ENCODE measurements at places on chromosomes 4 and X.

DNA sequence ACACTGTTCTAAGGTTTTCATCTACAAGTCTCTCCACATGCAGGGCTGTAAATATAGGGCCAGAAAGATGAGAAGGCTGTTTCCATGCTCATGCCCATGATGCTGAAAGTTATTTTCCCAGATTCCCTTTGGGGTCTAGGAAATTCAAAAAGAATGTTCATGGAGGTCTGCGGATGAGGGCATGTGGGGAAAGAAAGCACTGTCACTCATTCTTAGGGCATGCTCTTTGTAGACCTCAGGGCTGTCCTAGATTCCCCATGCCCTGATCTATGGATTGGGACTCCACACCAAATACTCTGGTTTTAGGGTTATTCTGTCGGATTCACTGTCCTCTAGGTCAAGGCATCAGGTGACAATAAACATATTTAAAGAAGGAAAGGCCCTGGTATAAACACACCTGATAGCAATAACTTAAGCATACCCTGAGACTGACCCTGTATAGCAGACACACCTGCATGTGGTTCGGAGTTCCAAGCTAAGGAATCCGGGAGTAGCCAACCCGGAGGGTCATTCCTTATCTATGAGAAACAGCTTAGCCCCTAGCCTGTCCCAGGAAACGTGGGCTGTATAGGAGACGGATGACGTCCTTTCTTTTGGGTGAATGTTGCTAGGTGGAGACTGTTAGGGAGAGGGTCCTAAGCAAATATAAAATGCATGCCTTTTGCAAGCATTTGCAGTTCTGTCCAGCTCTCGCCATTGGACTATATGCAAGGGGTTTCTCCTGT, 37.6 kb downstream of the LNX1 start:
- no peak for DNase-seq

- DNase-seq = no peak
Measured at GRCh38 chr4:185638548-185639301, 103.4 kb upstream of the PDLIM3 start.

- DNase-seq = no peak
Measured at GRCh38 chr4:147749811-147750321, 18.0 kb downstream of the ARHGAP10 start.

DNA sequence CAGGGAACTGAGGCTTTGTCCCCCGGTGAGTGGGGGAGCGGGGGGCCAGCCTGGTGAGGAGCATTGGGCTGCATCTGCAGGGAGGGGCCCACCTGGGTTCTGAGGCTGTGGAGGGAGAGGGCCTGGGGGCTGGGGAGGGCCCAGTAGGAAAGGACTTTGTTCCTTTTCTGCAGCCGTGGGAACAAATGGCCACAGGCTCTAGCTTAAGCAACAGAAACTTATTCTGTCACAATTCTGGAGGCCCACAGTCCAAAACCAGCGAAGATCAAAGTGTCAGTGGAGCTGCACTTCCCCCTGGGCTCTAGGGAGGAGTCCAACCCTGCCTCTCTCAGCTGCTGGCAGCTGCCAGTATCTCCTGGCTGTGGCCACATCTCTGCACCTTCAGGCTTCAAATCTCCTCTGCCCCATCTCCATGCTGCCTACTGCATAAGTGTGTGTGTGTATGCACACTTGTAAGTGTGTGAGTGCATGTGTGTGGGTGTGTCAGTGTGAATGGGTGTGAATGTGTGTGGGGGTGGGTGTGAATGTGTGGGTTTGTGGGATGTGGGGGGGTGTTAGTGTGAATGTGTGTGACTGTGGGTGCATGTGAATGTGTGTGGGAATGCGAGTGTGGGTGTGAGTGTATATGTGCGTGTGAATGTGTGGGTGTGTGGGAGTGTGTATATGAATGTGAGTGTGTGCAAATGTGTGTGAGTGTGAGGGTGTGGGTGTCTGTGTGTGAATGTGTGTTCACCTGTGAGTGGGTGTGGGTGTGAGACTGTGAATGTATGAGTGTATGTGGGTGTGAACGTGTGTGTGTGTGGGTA, 204.5 kb upstream of the PSAPL1 start:
- DNase-seq = no peak

DNA sequence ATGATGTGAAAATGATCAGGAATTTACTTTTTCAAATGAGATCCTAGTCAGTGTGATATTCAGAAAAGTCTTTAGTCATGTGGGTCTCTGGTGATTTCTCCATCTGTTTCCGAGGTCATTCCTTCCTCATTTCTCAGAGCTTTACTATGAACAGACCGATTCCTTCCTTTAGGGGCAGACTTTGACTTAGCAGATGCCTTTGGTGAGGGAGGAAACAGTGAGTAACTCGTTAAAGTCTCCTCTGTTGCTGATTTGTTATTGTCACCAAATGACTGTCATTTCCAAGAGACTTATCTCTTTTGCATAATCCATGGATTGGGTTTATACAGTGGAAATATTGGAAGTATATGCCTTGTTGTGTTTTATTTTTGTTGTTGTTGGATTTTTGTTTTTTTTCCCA, 76.2 kb upstream of the CD99 start:
- peak; percentile 84 for DNase-seq

DNA sequence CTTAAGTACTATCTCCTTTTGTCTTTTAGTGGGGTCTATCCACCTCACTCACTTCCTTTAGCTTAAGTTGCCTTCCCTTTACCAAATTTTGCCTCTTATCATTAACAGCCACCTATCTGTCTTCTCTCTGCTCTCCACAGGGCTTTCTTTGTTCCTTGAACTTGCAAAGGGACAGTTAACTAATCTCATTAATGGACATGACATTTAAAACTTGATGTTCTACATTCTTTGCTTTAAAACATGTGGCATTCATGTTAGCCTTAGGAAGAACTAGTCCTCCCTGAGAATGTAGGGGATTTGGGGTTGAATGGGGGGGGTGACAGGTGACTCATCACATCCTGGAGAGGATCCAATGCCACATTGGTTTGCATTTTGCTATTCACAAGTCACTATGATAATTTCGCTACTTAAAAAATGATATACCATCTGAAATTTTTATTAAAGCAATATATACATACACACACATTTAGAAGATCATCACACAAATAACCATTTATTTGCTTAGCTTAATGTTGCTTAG, 41.0 kb upstream of the DMD start:
- DNase-seq = peak; percentile 0

GRCh38 chr4:163447481-163447880, 26.1 kb downstream of the TKTL2 start:
- no peak for DNase-seq

- DNase-seq = no peak
Measured at GRCh38 chr4:105140684-105141490, 5.8 kb upstream of the TET2 start.

- DNase-seq = peak; percentile 70
Measured at GRCh38 chr4:161444626-161445025, 719.2 kb downstream of the FSTL5 start.

GRCh38 chr4:8252301-8253173, 17.0 kb upstream of the HTRA3 start:
- DNase-seq = no peak

GRCh38 chrX:18119856-18120255, 100.8 kb downstream of the BEND2 start:
- no peak for DNase-seq

- DNase-seq = no peak
Measured at GRCh38 chr4:37762991-37763368, 63.5 kb upstream of the PGM2 start.

GRCh38 chrX:94850811-94851210, 1176.8 kb downstream of the FAM133A start:
- DNase-seq = no peak

- DNase-seq = no peak
Measured at GRCh38 chr4:182832352-182833120, 84.7 kb downstream of the DCTD start.

GRCh38 chrX:38126179-38126578, 94.5 kb downstream of the SRPX start:
- DNase-seq = no peak

DNA sequence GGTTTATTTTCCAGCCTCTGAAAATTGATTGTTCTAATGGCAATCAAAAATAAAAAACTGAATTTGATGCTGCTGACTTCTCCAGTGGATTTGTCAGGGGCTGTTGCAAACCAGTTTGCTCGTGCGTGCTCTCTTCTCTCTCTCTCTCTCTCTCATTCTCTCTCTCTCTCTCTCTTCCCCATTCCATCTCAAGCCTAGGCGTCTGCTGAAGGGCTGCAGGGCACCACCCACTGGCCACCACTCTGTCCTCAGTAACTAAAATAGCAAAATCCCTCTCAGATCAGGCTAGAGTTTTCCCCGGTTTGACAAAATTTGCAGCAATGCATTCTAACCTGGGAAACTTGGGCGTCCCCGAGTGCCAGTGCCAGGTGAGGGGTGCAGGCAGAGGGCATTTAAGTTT, 19.4 kb downstream of the NKX6-1 start:
- DNase-seq = no peak

All from fibroblast of skin of right quadriceps (primary cell).